ENCODE measurements at places on chromosomes 1 and 21.

DNA sequence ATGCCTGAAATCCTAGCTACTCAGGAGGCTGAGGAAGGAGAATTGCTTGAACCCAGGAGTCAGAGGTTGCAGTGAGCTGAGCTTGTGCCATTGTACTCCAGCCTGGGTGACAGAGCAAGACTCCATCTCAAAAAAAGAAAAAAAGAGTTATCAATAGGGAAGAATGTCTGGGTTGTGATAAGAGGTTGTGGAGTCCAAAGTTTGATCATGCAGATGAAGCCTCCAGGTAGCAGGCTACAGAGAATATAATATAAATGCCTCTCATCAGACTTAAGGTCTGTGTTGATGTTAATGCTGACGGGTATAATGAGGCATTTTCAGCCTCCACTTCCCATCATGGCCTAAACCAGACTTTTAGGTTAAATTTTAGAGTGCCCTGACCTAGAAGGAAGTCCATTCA is 24.6 kb downstream of the TLR5 start:
- DNase-seq = no peak

- peak; percentile 71 for DNase-seq
These were observed at the start of gene SNX7 for GRCh38 chr1:98661544-98662355. Gene SNX7, plus strand, starts transcription at chr1:98661721. Its CDS starts 11 bp downstream, at chr1:98661732.

DNA sequence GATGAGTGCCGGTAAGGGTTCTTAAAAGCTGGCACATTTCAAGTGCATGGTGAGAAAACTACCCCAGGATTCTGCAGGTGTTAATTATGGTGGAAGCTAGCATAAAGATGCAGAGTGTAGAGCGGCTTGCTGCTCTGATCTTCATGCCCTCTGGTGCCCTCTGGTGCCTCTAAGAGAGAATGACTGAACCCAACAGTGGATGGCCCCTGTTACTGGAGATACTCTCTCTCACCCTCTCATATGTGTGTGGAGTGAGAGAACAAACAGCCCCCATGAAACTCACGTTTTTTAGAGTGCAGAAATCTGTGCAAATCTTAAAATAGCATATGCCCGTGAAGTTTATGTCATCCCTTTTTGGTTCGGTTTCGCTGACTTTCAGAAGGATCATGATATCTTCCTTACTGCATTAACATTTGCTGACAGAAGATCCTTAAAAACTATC is 90.0 kb downstream of the GRIK1 start:
- peak; percentile 30 for DNase-seq

DNA sequence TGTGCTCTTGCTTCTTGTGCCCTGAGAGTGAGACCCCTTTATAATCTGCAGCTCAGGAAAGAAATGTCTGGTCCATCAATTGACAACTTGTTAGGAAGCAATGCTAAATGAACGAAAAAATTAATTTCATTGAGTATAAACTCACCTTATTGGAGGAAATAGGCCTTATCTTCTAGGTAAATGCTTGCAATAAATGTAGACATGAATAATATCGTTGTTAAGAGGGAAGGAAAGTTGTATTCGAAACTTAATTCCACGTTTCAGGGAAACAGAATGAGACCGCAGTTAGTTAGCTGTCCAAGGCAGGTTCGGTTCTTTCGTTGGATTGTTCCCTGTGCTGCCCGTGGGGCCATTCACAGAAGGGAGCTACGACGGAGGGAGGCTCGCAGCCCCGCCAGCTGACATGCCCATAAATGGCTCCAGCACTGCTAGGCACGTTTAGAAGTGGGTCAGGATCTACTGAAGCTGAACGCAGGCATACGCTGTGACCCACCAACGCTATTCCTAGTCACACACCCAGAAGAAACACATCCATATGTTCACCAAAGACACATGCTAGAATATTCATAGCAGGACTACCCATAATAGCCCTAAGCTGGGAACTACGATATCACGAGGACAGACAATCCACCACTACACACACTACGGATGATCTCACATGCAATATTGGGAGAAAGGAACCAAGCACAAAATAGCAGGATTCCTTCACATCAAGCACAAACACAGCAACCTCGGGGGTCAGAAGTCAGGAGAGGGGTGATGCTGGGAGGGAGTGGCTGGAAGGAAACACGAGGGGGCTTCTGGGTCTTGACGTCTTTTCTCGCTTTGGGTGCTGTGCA is 56.2 kb upstream of the LBR start:
- no peak for DNase-seq

DNA sequence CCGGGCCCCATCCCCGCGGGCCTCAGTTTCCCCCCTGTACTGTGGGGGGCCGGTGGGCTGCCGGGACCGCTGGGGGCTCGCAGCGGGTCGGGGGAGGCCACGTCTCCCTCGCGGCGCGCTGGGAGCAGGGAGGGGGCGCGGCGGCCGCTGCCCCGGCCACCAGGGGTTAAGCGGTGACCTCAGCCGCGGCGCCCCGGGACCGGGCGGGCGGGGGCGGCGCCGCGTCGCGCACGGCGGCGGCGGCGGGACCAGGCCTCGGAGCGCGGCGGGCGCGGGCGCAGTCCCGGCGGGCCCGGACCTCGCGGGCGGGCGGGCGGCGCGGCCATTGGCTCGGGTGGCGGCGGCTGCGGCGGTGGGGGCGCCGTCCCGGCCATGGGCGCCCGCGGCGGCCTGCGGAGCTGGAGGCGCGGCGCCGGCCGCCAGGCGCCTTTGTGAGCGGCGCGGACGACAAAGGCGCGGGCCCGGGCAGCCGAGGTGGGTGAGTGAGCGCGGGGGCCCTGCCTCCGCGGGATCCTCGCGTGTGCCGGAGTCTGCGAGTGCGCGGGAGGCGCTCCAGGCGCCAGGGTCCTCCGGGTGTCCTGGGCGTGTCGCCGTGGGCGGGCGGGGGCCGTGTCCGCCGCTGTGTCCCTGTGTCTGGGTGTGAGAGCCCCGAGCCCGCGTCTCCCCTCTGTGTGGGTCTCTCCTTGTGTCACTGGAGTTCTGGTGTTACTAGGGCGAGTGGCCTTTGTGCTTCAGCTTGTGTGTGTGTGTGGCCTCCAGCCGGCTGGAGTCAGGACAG is at the start of gene ARHGEF10L:
ARHGEF10L (plus strand) TSS at position 222 of the 778 bp plus-strand sequence. CDS start 40,898 bp downstream, outside the sequence.
- no peak for DNase-seq

DNA sequence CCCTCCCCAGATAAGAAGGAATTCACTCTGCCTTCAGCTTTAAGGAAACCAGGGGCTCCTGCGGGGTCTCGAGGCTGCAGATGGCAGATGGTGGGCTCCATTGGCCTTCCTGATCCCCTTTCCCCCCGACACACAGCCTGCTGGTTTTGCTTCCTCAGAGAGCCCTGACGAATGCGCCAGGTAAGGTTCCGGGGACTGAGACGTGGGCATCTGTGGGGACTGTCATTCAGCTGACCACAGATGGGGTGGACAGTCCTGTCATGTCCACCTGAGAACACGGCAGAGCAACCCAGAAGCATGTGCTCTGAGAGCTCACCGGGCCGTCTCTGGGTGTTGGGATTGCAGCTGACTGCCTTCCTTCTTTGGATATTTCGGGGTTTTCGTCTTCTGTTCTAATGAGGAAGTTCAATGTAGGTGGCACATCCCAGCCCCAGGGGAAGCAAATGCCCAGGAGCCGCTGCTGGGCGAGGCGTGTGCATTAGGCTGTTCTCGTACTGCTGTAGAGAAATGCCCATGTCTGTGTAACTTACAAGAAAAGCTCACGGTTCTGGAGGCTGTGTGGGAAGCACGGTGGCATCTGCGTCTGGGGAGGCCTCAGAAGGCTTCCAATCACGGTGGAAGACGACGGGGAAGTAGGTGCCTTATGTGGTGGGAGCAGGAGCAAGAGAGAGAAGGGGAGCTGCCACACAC is 22.6 kb upstream of the TTC34 start:
- DNase-seq = no peak

DNA sequence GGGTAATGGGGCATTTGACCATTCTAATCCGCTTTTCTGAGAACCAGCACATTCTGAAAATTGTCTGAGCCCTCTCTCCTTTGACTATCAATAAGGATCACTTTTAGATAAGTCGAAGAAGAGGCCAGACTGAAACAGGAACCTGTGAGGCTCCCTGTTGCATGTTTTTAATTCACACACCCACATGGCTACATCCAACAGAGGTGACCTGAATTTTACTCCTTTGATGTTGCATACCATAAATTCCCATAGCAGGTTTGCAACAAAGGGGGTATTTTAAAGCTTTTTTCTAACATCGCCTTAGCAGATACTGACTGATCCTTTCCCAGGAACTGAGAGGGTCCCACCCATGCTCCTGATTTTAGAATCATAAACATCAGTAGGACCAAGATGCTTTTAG is 450.8 kb downstream of the USP25 start:
- DNase-seq = peak; percentile 5

DNA sequence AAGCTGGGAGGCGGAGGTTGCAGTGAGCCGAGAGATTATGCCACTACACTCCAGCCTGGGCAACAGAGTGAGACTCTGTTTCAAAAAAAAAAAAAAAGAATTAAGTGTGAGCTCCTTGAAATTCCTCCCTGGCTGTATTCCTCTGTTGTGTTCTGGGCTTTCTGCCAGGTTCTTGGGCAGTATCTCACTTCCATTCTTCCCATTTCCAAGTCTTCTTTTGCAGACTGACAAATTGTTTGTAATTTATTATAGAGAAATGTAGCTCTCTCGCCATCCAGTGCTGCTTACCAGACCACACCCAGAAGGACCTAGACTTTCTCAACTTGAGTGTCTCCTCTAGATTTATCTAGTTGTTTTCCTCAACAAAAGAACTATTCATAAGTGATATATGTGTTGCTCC is 105.0 kb upstream of the ADGRL2 start:
- DNase-seq = no peak

GRCh38 chr1:7912743-7913557 is 27.7 kb downstream of the TNFRSF9 start:
- DNase-seq = no peak

DNA sequence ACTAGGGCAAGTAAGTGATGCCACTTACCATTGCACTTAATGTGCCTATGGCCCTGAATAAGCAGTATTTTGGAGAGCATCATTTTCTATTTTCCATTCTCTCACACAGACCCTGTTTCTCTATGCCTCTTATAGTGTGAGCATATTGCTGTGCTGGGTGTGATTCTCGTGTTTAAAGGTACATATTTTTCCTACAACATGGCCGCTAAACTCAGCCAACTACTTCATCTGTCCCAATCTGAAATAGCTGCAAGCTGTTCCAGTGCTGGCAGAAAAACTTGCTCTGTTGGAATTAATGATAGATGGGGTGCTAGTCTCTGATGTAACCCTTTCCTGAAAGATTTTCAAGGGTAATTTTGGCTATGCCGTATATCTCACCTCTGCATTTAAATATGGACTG is 97.5 kb downstream of the ZNF326 start:
- DNase-seq = no peak

DNA sequence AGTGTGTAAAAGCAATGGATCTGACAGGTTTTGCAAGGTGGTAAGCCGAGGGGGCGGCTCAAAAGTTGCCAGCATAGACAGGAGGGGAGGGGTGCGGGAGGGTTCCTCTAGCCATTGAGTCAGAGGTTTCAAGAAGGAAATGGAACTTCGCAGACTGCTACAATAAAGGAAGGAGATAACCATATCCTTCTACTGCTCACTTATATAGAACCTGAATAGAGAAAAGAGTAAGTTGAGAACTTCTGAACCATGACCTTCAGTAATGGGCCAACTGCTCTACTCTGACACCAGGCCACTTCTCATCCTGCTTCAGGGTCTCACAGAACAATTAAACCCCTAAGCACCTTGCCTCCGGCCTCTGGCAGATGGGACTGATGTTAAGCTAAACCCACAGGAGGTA is 26.3 kb upstream of the BCAR3 start:
- DNase-seq = no peak

GRCh38 chr21:16588433-16588860 is 858.7 kb downstream of the USP25 start:
- DNase-seq = no peak

- no peak for DNase-seq
These were observed 6.7 kb downstream of the PLA2G4A start for GRCh38 chr1:186835448-186835847.

GRCh38 chr1:49597436-49597835 is 426.3 kb downstream of the AGBL4 start:
- DNase-seq = no peak

GRCh38 chr21:42754270-42754933 is 101.0 kb downstream of the PDE9A start:
- no peak for DNase-seq

DNA sequence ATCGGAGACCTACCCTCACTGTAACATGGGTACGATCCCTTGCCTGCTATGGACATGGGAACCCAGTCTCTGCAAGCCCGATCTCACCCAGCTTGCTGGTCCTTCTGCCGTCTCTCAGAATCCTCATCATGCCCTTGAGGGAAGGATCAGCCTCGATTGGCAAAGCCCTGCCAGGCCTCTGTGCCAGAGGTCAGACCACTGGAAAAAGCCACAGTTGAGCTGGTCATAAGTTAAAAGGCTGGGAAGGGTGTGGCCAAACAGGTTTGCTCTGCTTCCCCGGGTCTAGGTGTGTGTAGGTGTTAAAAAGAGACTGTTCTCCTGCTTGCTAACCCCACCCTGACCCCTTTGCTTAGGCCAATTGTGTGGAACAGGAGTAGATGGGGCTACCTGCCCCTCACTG is 19.5 kb upstream of the PADI3 start:
- DNase-seq = no peak

GRCh38 chr21:42548687-42549406 is 35.2 kb downstream of the SLC37A1 start:
- no peak for DNase-seq

GRCh38 chr1:2115702-2116341 is 65.6 kb downstream of the PRKCZ start:
- DNase-seq = no peak

GRCh38 chr1:81605023-81605422 is 195.7 kb upstream of the ADGRL2 start:
- DNase-seq = no peak

DNA sequence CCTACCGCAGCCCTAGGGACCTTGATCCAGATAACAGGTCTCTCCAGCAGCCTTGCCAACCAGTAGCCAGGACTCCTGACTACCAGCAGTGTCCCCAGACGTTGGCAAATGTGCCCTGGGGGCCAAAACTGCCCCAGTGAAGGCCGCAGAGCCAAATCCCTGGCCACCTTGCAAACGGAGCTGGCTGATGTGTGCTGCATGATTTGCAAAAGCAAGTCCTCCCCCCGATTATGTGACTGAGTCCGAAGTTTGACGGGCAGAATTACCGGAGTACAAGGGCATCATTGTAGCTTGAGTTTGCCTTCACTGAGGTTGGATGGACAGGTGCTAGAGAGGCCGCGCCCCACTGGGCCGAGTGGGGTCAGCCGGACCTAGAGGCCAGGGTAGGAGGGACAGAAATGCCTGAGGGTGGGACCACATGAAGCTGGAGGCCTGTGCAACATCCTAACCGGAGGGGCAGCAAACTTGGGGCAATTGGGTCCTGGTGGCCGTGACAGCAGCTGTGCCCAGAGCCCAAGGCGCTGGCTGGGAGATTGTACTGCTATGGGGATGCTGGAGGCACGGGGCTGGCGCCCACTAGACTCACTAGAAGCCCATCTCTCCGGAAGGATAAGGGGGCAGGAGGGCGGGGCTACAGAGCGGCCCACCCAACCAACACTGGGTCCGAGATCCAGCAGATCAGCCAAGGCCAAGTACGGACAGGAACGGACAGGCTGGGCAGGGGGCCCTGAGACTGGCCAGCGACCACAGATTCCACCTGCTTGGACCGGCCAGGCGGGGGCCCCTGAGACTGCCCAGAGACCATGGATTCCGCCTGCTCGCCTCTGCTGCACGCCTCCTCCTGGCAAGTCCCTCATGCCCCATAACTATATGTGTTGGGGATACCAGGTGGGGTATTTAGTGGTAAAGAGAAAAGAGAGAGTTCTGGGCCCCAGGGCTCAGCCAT is 2.8 kb downstream of the ARHGEF16 start:
- DNase-seq = peak; percentile 97

Measured in HepG2 (cell line).